Liver (tissue), 10 donors: ENCODE measurements at places on chromosomes 1 and 21.

DNA sequence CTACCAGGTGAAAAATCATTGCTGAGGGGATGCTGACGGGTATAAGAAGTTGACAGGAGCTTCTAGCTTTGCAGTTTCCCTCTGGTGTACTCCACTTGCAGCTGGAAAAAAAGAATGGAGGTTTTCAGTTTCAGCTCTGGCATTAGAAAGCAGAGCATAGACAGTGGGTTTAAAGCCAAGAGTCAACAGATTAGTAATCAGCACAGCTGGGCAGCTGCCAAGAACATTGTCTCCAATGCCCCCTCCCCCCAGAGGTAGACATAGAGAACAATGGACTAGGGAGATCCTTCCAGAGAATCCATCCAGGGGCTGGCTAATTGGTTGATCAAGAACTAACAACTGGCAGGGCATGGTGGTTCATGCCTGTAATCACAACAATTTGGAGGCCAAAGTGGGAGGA lies 10.1 kb upstream of the ZBTB8B start:
- no peak for DNase-seq

- no peak for DNase-seq
Measured at GRCh38 chr1:118333601-118334210, 148.7 kb upstream of the SPAG17 start.

DNA sequence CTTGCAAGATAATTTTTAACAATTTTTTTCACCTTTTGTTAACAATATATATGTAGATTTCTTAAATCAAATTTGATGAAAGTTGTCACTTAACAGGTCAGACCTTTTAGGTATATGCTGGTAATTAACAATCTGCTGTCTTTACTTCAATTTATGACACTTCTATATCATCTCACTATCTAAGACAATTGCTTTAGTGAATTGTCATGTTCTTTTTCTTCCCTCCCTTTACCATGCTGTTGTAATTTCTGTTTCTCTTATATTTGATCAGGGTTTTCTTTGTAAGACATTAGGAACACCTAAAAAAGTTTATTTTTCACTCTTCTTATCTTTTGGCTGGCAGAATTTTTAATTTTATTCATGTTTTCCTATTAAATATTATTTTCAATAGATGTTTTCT lies 2.0 kb downstream of the IFI16 start:
- no peak for DNase-seq

DNA sequence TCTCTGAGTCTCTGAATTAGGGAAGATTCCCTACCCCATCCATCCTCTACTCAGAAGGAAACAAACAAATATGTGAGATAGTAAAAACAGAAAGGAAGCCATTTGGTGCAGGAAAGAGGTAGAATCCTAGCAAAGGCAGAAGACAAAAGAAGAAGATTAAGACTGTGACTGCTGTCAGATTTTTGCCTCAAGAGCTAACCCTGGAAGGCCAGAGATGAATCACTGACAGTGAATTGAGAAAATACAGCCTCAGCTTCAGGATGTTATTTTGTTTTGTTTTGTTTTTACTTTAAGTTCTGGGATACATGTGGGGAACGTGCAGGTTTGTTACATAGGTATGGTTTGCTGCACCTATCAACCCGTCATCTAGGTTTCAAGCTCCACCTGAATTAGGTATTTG lies 31.7 kb downstream of the DSTYK start:
- no peak for DNase-seq

- DNase-seq, result no peak
Measured at GRCh38 chr1:242243472-242243871, 244.6 kb upstream of the MAP1LC3C start.

- DNase-seq, result no peak
Measured at GRCh38 chr1:192530254-192530653, 45.3 kb upstream of the RGS1 start.
